ENCODE measurements at places on chromosomes 16 and 17.

DNA sequence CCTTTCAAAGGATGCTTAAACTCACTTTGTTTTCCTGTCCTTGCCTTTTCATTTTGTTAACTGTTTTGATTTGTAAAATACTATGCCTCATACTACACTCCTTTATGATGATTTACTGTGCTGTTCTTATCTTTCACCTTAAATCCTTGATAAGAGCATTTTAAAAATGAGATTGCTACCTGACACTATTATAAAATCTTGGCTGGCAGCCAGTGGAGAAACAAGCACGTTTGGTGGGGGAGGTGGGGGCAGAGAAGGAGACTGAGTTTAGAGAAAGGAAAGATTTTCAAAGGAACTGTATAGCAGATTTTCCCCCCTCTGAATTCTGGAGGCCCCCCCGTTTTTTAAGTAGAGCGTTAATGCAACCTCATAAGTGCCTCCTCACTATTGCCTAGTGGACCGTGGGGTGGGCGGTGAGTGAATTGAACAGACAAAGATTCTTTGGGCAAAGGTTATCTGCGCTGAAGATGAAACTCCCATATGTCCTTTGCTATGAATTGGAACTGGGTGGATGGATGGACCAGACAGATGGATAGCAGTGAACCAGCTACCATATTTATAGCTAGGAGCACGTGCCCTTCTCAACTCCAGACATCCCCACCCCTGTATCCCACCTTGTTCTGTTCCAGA, 200.2 kb downstream of the CCDC182 start:
- DNase-seq: no peak

DNA sequence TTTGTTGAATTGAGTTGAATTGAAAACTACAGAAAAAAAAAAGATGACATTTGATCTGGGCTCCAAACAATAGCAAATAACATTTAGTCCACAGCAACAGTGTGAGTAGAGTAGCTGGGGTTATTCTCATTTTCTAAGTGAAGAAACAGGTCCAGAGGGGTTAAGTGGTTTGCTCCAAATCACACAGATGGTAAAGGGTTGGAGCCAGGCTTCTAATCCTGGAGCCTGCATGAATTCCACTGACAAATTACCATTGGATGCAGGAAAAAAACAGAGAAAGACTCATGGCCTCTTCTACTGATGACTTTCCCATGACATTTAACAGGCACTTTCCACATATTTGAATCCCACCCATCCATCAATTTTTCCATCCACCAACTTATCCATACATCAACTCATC, 182.4 kb downstream of the HS3ST4 start:
- DNase-seq: no peak

DNA sequence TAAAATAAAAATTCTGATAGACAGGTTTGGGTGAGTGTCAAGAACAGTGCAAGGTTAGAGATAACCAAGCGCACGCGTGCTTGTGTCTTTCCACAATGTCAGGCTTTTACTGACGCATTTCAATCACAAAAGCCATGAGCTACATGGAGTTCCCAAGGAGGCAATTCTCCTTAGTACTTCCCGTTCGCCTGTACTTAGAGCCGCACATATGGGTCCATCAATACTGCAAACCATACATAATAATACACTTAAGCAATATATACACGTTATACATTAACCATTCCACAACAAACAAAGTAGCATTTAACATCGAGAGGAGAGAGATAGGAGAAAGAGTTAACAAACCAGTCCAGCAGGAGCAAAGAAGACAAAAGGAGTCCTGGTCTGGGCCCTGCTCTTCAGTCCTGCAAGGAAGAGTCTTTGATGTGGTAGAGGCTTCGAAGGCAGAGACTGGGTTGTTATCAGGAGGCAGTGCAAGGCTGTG, 11.9 kb upstream of the GPRC5C start:
- no peak for DNase-seq

DNA sequence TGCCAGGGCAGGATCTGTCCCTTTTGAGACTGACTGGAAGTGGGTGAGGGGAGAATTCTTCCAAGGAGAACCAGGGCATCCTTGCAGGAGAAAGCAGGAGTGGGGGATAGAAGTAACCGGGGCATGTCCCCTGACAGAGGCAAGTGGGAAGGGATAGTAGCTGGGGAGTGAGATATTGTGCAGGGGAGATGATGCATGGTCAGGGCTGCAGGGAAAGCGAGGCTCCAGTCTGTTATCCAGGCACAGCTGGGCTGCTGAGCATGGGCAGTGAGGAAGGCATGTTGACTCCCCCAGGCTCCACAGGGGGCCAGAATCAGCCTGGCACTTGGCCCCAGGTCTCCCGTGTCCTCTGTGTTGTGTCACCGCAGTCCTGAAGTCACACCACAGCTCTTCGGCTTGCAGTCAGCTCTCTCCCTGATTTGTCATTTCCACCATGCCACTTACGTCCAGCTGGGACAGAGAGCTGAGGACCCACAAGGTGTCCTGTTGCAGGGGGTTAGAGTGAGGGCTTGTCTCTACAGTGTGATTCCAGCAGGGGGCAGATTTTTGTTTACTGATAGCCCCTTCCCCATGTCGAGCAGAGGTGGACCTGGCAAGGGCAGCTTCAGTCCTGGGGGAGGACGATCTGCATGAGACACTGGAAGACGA, 40.9 kb downstream of the B9D1 start:
- DNase-seq: no peak

GRCh38 chr17:1830288-1830687, 483 bp downstream of the RPA1 start:
- DNase-seq: no peak

- no peak for DNase-seq
These were observed 103.5 kb upstream of the KIF2B start for GRCh38 chr17:53719229-53719628.

DNA sequence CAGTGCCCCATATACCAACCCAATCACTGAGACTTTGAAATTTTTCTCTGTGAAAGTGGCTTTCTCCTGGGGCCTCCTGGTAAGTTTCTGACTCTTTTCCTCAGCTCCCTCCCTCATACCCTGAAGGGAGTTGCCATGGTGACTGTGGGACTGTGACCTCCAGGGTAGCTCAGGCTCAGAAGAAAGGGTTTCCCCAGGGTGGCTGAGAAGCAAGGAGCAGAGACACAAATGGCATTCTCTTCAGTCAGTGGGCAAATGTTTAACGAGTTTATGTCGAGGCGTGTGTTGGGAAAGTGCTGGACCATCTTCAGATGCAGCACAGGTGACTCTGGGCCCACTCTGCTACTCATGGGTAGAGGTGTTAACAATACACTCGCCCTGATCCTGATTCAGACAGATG, 46.8 kb downstream of the MRPS23 start:
- DNase-seq: no peak

DNA sequence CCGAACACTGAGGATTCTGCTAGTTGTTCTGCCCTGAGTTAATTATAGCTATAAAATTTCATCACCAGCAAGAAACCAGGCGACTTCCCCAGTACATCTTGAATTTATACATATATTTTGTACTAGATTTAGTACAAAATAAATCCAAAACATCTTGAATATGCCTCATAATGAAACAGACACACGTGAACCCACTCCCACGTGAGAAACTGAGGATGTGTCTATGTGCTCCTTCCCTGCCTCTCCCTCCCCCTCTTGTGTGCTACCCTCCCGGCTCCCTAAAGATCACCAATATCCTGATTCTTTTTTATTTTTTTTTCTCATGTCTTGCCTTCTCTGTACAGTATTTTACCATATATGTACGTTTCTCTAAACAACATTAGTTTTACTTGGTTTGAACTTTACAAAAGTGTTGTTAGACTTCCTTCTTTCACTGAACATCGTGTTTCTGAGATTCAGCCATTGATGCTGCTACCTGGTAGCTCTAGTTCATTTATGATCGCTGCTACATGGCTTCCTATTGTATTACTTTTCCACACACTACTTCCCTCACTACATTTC, 1.1 kb upstream of the LCMT1 start:
- no peak for DNase-seq

DNA sequence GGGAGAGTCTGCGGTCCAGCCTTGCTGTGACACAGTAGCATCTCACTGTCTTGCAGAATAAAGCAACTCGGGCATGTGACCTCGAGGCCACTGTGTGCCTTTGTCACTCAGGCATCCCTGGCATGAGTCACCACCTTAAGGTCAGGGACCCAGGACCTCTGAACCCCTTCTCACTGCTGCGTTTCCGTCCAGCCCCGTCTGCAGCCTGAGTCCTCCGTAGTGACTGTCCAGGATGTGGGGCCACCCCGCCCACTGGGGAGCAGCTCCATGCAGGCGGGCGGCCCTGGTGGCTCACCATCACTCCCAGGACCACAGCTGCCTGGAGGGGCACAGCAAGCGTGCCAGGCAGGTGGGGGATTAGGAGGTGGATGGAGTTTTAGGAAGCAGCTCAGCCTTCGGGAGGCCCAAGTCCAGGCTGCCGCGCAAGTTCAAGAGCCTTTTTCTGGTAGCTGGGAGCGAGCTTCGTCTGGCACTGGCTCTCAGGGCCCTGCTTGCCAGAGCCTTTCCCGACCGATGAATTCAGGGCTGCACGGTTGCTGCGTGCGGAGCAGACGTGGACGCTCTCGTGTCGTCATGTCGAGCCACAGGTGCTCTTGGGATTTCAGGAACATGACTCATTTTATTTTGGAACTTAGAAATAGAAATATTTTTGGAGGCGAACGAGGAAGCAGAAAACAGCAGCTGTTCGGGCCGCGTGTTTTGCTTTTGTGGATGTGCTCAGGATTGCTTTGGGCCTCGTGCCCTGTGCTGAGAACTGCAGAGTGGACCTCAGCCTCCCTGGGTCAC, 16.8 kb downstream of the KCTD5 start:
- no peak for DNase-seq

DNA sequence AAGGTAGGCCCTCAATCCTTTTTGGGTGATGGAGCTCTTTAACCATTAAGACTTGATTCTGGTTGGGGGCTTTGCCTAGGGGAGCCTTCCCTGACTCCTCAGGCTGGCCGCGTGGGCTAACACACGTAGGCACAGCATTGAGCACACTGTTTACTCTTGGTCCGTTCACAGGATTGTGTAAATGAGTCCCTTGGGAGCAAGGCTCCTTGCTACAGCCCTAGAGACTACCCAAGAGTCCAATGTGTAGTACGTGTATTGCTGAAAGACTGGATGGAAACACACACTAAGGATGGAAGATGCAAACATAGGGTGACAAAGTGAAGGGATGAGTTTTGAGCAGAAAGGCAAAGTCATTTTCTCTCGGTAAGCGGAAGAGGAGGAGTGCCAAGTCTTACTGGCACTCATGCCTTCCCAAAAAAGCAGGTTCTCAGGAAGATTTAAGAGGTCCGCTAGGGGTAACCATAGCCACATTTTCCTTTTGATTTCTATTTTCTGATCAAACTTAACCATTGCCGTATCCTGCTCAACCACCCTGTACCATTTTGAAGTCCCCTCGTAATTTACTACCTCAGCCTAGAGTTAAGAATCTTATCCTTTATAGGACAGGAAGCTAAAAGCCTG, 911 bp upstream of the ITGA2B start:
- DNase-seq: no peak

DNA sequence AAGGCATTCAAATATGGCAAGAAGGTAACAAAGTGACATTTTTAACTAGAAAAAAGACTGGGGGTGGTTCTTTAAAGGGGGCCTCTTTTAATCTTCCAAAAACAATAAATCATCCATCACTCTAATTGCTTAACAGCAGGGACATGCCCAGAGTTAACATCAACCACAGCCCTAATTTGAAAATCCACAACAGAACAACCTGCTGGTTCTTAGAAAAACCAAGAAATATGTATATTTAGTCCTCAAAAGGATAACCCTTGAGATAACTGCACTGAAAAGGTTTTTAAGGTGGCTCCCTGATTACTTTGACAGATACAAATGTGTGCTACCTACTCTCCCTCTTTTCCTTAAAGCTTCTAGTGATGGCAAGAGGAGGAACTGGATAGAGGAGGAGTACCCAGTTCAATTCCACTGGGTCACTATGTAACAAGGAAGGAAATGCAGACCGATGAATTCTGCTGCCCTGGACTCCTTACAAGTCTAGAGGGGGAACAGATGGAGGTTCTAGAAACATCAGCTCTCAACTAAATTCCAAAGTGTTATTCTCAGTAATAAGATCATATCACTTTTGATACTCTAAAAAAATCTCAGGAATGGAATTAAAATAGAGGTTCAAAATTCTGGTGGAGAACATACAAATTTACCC, 54.3 kb downstream of the N4BP1 start:
- DNase-seq: no peak

DNA sequence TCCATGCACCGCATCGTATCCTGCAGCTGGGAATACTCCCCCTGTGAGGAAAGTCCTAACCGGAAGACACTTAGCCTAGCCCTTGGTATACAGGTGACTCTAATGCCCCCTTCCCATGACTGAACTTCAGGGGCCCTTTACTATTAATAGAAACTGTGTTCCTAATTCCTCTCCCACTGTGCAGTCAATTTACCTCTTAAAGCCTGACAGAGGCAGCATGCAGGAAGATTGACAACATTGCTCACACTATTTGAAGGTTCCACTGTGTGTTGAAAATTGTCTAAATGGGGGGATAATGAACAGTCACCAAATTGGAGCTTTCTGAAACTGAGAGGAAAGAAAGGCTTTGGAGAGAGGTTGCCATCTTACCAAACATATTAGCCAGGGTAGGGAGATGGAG, 222.6 kb downstream of the SHISA9 start:
- DNase-seq: no peak

DNA sequence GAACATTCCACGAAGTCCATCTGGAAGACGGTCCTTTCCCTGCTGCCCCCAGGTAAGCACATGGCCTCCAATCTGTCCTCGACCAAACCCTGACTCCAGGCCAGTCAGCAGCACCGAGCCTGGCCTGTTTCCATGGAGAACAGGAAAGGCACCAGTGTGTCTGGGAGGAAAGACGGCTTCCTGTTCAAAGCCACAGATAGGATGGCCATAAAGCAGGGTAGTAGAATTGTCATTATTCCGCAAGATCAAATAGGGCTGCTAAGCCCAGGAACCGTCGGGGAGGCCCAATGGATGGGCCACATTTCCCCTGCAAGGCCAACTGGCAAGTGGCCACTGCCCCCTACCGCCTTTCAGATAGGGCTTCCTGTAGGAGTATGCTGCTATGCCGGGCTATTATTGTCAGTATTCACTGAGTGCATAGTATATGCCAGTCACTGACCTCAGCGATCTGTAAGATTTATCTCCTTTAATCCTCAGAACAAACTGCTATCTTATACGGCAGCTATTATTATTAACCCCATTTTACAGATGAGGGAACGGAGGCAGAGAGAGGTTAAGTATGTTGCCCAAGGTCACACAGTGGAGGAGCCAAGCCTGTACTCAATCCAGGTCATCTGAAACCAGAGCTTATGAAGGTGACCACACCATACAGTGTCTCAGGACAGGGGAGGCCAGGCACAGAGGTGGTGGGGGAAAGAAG, 23.0 kb upstream of the PLCG2 start:
- DNase-seq: no peak

DNA sequence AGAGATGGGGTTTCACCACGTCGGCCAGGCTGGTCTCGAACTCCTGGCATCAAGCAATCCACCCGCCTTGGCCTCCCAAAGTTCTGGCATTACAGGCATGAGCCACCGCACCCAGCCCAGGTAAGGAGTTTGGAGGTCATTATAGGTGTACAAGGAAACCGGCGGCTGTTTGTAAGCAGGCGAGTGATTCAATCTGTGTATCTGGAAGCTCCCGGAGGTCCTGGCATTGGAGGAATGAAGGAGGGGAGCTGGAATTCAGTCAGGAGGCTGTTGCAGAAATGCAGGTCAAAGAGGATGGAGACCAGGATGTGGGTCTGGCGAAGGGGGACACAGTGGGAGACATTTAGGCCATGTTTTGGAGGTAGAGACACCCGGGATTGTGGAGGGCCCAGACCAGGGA, 18.8 kb downstream of the CDC42EP4 start:
- no peak for DNase-seq

GRCh38 chr16:83963277-83964119, 4.5 kb upstream of the NECAB2 start:
- DNase-seq: no peak

All from stimulated activated CD8-positive, alpha-beta memory T cell treated with anti-CD3 and anti-CD28 coated beads, Interleukin-2, amount 100 ng/mL, for 1 hour (primary cell).